ENCODE measurements at places on chromosomes 1 and 21.

GRCh38 chr21:35974775-35975174, 85.6 kb downstream of the SETD4 start:
- DNase-seq = no peak

GRCh38 chr1:35707601-35708440, 10.9 kb downstream of the C1orf216 start:
- DNase-seq = peak; percentile 66

- DNase-seq = no peak
These were observed 370.3 kb upstream of the ADGRL2 start for GRCh38 chr1:81430236-81430938.

- DNase-seq = no peak
These were observed 222.8 kb downstream of the TTLL7 start for GRCh38 chr1:83775977-83776603.

DNA sequence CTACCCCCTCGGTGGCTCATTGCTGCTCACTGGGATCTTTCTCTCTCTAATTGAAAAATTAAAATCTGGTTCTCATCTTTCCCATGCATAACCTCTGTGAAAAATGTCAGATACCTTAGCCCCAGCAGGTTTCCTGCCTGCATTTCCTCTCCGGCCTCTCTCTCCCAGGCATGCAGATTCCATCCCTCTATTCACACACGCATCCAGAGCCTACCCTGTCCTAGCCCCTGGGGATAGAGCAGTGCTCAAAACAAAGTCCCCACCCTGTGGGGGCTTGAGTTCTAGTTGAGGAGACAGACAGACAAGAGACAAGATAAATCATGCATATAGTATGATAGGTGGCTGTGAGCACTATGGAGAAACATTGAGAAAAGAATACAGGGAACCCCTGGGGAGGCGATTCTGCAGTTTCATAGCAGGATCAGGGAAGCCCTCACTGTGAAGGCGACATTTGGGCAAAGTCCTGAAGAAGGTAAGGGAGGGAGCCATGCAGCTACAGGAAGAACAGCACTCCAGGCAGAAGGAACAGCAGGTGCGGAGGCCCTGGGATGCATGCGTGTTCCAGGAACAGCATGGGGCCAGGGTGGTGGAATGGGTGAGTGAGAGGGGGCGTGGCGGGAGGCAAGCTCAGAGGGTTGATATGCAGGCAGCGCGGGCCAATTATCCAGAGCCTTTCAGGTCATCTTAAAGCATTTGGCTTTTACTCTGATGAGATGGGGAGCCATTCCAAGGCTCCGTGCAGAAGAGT, 3.5 kb upstream of the BSND start:
- DNase-seq = no peak

GRCh38 chr1:241840164-241840563, 7.8 kb upstream of the EXO1 start:
- DNase-seq = no peak

DNA sequence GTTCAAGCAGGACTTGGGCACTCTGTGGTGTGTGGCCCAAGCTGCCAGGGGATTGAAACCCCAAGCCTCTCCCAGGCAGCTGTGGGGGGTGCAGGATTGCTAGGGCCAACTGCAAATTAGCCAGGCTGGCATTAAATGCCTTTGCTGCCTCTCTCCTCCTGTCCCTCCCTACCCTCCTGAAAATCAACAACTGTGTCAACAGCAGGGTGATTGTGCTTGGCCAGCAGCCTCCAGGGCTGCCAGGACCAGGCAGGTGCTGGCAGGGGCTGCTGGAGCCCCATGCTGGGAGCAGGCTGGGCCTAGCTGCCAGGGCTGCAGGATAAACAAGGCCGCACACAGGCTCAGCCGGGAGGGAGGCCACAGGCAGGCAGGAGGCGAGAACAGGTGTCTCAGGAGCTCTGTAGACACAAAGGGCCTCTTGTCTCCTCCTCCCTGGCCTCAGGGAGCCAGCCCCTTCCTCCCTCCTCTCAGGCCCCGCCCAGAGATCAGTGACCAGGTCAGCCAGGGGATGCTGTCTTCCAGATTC, 11.4 kb downstream of the SOX13 start:
- DNase-seq = no peak

- DNase-seq = no peak
These were observed 1084.2 kb upstream of the NCAM2 start for GRCh38 chr21:19914028-19914427.

GRCh38 chr1:84377480-84378095, 20.7 kb upstream of the DNASE2B start:
- DNase-seq = no peak

- no peak for DNase-seq
These were observed 119.7 kb downstream of the C1orf21 start for GRCh38 chr1:184506481-184506880.

DNA sequence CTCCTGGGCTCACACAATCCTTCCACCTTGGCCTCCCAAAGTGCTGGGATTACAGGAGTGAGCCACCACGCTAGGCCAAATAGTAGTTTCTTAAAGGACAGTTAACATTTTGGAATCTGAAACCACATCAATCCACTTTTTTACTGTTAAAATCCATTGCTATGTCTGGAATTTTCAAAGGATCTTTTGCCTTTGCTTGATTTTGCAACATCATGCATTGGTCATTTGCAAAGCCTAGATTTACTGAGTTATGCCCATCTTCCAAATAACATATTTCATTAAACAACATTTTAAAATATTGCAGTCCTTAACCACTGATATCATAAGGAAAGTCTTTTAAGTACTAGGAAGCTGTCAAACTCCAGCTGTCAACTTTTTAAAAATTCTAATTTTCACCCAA, 3.3 kb downstream of the POGZ start:
- DNase-seq = no peak

GRCh38 chr1:60431593-60431992, 358.0 kb upstream of the C1orf87 start:
- DNase-seq = no peak

DNA sequence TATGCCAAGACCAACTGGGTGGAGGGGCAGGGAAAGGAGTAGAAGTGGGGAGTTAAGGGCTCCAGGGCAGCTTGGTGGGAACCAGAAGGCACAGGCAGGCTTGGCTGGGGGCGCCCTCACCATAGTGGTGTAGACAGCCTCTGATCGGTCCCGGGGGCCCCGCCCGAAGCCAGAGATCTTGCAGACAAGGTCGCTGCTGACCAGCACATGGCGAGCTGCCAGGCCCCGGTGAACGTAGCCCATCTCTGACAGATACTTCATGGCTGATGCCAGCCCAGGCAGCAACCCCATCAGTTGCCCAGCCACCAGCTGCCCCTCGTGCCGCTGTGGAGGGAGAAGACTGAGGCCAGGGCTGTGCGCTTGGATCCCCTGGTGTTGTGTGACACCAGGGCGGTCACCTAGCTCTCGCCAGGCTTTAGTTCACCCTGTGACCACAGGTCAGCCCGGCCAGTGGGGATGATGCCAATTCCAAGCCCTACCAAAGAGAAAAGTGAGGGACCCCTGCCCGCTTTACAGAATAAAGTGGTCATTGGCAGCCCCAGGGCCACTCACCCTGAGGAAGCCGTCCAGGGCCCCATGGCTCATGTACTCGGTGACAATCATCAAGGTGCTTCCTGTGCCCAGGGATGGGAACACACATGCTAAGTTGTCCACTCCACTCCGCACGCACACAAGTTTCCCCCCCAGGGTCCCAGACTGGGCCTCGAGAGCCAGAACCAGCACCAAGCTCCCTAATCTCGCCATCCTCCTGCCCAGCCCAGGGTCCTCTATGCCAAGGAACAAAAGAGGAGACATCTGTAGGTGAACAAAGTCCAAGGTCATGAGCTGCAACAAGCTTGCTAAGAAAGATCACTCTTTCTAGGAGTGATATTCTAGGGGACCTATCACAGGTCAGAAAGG, 28.2 kb downstream of the CDCA8 start:
- no peak for DNase-seq

GRCh38 chr1:210685295-210685650, 356.6 kb downstream of the HHAT start:
- no peak for DNase-seq

- DNase-seq = no peak
These were observed 8.7 kb upstream of the CADM3 start for GRCh38 chr1:159162516-159163265.

GRCh38 chr1:243758647-243759046, 91.4 kb downstream of the AKT3 start:
- DNase-seq = no peak

GRCh38 chr1:31345635-31346034, 27.2 kb downstream of the FABP3 start:
- DNase-seq = no peak

DNA sequence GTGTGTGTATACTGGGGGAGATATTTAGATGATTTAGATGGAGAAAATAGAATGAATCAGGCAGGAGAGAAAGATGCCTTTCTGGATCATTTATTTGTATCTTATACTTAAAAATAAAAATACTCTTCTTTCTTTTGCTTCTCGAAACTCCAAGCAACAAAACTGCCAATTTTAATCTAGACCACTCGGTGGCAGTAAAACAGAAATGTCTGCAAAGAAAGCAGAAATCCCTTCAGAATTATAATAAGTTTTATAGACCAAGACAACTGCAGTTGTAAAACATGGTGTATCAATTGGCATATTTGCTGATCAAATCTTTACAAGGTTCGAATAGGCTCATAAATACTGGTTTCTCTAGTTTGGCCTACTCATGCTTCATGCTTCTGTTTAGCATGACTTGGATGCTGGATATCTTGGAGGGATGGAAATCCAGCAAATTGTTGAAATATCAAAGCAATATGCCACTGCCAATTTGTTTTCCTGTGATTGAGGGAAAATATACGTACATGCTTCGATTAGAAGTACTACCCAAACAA, 15.1 kb upstream of the C1orf87 start:
- DNase-seq = no peak

- DNase-seq = no peak
These were observed 32.9 kb downstream of the JAK1 start for GRCh38 chr1:64933296-64934070.

DNA sequence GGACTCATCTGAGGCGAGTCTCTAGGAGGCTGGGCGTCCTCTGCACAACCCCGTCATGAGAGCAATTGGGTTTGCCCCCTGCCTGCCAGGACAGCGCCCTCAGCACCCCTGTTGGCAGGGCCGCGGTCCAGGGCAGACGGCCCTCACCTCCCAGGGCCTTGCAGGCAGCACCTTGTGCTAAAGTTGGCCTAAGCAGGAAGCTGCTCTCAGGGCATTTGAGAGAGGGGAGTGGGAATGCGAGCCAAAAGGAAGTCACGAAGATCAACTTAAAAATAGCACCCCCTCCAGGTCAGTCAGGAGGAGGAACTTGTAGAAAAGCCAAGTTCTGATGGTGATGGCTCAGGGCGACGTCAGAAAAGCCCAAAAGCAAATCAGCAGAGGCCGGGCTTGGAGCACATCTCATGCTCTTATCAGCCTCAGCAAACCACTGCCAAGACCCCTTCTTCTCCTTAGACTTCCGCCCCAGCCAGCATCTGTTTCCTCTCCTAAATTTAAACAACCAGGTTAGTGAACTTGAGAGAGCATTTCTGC, 12.6 kb upstream of the ADORA3 start:
- peak; percentile 41 for DNase-seq

- DNase-seq = no peak
These were observed 37.4 kb downstream of the SMYD2 start for GRCh38 chr1:214318356-214318755.

GRCh38 chr1:21944733-21945073, 7.6 kb upstream of the HSPG2 start:
- no peak for DNase-seq

DNA sequence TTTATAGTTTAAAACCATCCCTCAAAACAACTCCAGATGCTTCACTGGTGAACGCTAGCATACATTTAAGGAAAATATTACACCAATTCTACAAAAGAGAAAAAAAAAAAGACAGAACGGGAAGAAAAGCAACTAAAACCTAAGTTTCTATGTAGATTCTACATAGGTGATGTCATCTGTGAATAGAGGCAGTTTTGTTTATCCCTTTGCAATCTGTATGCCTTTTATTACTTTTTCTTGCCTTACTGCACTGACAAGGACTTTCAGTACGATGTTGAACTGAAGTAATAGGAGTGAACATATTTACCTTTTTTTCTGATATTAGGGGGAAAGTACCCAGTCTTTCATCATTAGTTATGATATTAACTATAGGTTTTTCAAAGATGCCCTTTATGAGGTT, 101.7 kb upstream of the HAO2 start:
- no peak for DNase-seq

DNA sequence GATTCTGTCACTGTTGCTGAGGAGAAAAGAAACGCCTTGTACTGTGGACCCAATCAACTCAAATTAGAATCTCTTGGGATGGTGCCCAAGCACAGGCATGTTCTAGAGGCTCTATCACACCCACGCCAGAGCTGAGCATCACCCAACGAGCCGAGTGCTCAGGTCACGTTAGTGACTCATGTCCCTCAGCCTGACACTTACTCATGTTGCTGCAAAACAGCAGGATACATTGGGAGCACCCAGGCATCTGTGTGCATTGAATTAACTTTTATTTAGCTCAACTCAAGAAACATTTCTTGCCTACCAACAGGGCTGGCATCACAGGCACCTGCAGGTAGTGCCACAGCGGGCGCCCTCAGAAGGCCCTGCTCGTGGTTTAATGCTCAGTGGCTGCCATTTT, 149.8 kb downstream of the ETS2 start:
- no peak for DNase-seq

GRCh38 chr1:7086106-7086505, 300.9 kb downstream of the CAMTA1 start:
- no peak for DNase-seq

DNA sequence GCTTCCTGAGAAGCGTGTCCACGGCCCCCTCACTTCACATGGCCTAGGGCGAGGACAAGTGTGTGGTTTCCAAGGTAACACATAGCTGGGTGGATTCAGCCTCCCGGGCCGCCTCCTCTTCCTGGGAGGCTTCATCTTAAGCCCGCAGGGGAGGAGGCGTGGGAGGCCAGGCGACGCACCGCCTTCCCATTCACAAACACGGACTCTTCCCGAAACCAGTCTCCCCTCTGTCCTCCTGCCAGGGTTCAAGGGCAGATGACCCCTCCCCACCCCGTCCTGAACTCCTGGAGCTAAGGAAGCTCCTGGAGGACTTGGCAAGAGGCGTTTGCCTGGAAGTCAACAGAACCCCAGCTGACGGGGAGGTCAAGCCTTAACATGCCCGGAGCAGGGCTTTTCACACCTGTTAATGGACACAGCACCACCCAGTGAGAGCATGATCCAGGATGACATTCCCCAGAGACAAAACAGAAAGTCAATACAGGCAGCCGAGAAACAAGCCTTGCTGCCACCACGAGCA, 56.7 kb downstream of the KCNN3 start:
- DNase-seq = no peak

- no peak for DNase-seq
These were observed 31.4 kb upstream of the WASF2 start for GRCh38 chr1:27521336-27521831.

DNA sequence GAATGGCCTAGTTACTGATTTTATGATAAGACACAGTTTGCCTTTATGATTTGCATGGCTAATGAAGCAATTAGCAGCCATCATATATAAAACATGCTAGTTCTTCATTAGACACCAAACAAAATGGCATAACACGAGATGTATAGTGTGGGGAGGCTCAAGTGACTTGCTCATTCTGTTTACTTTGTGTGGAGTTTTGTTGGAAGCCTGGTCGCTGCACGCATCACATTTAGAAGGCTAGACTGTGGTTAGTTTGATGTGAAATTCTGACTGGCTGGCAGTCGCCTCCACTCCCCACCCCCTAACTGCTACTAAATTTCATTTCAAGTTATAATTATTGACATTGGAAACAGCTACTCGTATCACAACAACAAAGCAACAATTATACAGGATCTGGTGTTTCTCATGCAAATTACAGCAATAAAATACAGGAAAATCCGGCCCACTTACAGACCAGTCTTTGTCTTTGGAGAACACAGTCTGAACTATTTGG, 356.1 kb downstream of the LMO4 start:
- no peak for DNase-seq

- no peak for DNase-seq
These were observed 987 bp upstream of the CDCP2 start for GRCh38 chr1:54153535-54154439.

GRCh38 chr1:17950728-17951127, 156.9 kb upstream of the IGSF21 start:
- no peak for DNase-seq
